Upper lobe of right lung (tissue), 1 donor: ENCODE measurements at places on chromosomes 2 and 18. TPM values are rescaled to one million over a fixed set of nuclear protein-coding genes. Genes with fewer than 3 reads are reported as not detected.

NEB gene
- total RNA-seq, result 1.9 TPM

GCG gene
- not detected for total RNA-seq

- no peaks in the 10 kb centered on the region for H3K4me1 ChIP-seq
- no peak overlapping the region for H3K4me3 ChIP-seq
- H3K36me3 ChIP-seq, result no peaks in the 10 kb centered on the region
- no peaks in the 10 kb centered on the region for H3K27me3 ChIP-seq
- no peak for DNase-seq
These were observed 81.4 kb downstream of the SKA1 start for GRCh38 chr18:50456285-50456684.

DNA sequence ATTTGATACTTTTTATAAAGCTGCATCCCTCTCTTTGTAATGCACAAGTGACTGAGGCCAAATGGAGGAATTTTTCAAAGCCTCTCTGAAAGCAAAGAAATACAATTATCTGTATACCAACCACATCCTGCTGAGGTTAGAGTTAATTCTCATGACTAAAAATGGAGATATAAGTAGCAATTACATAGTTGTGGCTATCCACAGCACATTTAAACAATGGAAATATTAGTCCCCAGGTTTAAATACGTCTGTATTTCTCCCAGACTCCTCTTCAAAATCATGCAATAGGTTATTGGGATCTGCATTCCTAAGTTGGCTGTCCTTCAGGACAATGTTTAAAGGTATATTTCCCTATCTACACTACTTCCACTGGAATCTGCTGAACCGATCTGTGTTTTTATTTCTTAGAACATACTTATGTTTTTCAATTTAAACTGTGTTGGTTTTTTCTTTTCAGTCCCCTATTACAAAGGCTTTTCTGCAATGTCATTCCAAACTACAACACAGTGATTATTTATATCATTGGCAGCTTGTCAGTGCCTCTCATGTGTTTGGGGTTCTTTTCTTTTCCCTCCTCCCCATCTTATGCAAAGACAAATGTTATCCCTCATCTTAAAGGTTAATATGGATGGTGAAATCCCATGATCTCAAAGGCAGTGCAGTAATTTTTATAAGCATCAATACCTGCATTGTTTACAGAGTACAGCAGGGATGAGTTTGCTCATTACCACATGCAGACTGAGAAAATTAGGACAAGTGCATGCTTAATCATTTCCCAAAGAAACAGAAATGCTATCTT, 134.8 kb upstream of the FSHR start:
- H3K4me1 ChIP-seq, result no peaks in the 10 kb centered on the region
- H3K27ac ChIP-seq, result no peak overlapping the region
- no peak for DNase-seq
- H3K27me3 ChIP-seq, result no peaks in the 10 kb centered on the region

DNA sequence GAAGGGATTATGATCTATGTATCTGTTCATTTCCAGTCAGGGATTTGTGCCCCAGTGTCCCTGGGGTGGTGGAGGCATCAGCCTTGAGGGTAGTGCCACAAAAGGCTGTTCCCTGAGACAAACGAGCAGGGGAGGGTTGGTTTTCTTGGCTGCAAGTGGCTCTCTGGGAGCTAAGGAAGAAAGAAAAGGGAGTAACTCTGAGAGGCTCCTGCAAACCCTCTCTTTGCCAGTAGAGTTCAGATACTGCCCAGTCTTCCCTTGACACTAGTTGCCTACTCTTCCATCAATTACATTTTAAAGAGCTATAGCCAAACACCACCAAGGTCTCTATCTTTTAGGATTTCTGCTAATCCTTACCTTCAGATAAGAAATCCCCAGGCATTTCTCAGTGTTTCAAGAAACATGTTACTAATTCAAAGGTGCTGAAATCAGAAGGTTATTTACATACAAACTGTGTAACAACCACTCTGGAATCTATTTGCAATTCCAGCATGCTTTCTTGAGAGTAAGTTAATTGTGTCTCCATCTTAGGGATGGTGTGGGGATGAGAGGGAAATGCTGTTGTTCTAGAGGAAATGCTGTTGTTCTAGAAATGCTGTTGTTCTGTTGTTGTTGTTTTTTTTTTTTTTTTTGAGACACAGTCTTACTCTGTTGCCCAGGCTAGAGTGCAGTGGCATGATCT, 18.7 kb upstream of the KCTD1 start:
- no peak for DNase-seq
- no peak overlapping the region for H3K27ac ChIP-seq
- H3K36me3 ChIP-seq, result no peaks in the 10 kb centered on the region
- no peaks in the 10 kb centered on the region for H3K4me1 ChIP-seq

GRCh38 chr2:109457366-109457765, 156.4 kb downstream of the SEPTIN10 start:
- no peaks in the 10 kb centered on the region for H3K27me3 ChIP-seq
- peak; percentile 4 for DNase-seq
- no peak overlapping the region for H3K4me3 ChIP-seq
- H3K4me1 ChIP-seq, result no peaks in the 10 kb centered on the region
- no peak overlapping the region for H3K27ac ChIP-seq
- H3K36me3 ChIP-seq, result no peaks in the 10 kb centered on the region

- no peak overlapping the region for H3K27ac ChIP-seq
- no peak overlapping the region for H3K4me3 ChIP-seq
- H3K36me3 ChIP-seq, result no peaks in the 10 kb centered on the region
- no peaks in the 10 kb centered on the region for H3K4me1 ChIP-seq
- DNase-seq, result no peak
- H3K27me3 ChIP-seq, result no peaks in the 10 kb centered on the region
These were observed 1390.5 kb upstream of the CELF4 start for GRCh38 chr18:38956068-38956467.

- DNase-seq, result no peak
- no peak overlapping the region for H3K27ac ChIP-seq
- H3K27me3 ChIP-seq, result no peaks in the 10 kb centered on the region
- no peaks in the 10 kb centered on the region for H3K36me3 ChIP-seq
- no peak overlapping the region for H3K4me3 ChIP-seq
These were observed 18.9 kb upstream of the ALLC start for GRCh38 chr2:3639015-3639630.
